Kidney (tissue), 22 donors: ENCODE measurements at places on chromosomes 6 and 20.

GRCh38 chr6:16973545-16974386 is 128.1 kb upstream of the STMND1 start:
- DNase-seq, result no peak

GRCh38 chr20:48377940-48378339 is 449.9 kb downstream of the PREX1 start:
- no peak for DNase-seq

- DNase-seq, result no peak
Observed at GRCh38 chr6:15498640-15499039, 164.2 kb downstream of the DTNBP1 start.

- DNase-seq, result no peak
Observed at GRCh38 chr6:49744259-49744658, at the start of gene CRISP3. Gene CRISP3, minus strand, starts transcription at chr6:49744388. Its CDS starts 21 bp downstream, at chr6:49744367.

DNA sequence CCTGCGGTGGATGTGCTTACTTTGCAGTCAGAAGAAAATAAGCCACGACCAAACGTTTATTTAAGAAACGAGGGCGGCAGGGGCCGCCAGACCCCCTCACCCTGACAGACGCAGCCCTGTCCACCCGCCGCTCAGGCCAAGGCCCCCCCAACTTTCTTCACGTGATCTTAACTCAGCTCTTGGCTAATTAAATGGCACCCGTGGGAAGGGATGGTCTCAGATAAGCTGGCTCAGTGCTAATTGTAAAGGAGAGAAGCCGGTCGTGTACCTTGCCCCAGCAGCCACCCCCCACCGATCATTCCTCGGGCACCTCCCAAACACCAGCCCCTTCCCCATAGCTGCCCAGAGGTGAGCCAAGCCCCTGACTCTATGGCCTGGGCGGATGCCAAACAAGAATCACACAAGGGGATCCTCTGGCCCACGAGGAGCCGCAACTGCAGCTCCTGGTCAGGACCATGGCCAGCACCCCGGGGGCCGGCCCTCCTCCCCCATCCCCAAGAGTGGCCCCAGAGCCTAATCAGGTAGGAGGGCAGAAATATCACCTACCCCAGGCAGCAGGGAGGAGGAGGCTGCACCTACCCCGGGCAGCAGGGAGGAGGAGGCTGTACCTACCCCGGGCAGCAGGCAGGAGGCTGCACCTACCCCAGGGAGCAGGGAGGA is 11.2 kb downstream of the KCNQ2 start:
- DNase-seq, result peak; percentile 54

DNA sequence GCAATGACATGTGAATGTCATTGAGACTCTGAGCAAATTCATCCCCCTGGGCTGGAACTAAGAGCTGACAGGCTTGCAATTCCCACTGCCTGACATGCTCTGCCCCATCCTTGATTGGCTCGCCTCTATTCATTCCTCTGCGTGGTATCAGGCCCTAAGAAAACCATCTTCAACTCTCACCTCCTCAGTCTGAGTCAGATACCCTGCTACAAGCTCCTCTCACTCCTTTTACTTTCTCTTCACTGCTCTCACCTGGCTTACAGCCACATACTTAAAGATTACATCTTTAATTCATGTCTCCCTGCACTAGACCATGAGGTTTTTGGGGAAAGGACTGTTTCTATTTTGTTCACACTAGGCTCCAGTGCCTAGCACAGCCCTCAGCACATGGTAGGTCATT is 131.6 kb downstream of the KIF6 start:
- no peak for DNase-seq

DNA sequence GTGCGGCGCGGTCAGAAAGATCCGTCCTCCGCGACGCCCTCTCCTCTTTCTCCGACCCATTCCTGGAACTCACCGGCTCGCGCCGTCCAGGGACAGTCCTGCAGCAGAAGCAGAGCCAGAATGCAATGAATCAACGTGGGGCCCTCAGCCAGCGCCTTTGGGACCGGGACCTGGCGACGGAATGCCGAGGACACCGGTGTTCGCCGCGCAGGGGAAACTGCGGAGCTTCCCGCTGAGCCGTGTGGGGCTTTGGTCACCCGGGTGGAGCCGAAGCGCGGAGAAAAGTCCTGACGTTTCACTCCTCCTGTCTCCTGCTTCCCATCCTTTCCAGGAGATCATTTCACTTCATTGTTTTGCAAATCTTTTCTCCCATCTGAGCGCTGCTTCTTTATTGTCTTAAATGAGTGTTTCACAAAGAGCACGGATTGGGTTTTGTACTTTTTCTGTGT is 26.5 kb downstream of the ULBP1 start:
- DNase-seq, result no peak
